ENCODE measurements at places on chromosomes 1 and 21.

DNA sequence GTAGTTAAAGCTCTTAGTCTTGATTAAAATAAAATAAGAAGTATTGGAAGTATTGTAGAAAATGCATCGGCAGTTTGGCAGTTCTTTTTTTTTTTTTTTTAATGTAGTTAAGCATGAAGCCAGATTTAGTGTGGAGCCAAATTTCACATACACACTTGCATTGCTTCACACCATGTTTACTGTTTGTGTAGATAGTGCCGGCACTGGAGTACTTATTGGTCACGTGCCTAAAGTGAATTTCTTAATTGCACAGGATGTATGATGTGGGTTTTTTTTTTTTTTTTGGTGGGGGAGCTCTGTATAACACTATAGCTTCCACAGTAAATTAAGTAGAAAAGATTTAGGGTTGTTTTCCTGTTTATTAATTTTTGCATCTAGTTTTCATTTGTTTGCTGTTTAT is 21.2 kb upstream of the TMEM61 start:
- DNase-seq = no peak

GRCh38 chr21:22395965-22396364 is 1397.8 kb downstream of the NCAM2 start:
- no peak for DNase-seq

- DNase-seq = no peak
These were observed 181.6 kb upstream of the CACYBP start for GRCh38 chr1:174818014-174818616.

- DNase-seq = no peak
These were observed 108.7 kb downstream of the DMRTB1 start for GRCh38 chr1:53567851-53568250.

- DNase-seq = no peak
These were observed 14.9 kb upstream of the MED18 start for GRCh38 chr1:28313702-28314546.

- peak; percentile 35 for DNase-seq
These were observed 38.6 kb downstream of the C21orf91 start for GRCh38 chr21:17780539-17780938.

DNA sequence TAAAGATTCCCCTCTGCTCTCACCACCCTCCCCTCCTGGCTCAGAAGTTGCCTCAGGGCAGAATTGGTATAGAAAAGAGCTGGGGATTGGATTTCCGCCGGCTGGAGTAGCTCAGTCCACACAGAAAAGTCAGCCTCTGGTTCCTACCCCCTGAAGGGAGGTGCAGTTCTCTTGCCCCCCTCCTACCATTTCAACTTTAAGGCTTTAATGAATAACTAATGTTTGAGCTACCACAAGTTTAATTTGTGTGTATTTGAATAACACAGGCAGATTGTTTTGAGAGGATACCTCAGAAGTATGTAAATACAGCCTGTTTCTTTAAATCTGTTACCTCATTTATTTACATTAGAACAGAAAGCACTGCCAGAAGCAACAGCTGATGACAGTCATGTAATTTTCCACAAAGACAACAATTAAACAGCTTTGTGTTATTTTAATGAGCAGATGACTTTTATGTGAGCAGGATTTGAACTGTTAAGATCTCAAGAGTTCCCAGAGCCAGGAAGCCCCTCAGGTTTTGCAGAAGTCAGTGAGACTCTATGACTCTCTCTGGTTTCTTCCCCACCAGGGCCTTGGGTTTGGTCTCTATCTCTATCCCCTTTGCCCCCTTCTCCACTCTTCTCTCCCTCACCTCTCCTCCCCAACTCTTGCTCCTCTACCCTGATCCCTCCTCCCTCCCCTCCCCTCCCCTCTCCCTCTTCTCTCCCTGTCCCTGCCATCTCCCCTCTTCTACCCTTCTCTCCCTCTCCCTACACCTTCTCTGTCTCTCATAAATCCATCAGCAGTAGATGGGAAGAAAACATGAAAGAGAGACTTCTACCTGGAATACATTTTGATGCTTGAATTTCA is 26.3 kb downstream of the DUSP10 start:
- DNase-seq = no peak

DNA sequence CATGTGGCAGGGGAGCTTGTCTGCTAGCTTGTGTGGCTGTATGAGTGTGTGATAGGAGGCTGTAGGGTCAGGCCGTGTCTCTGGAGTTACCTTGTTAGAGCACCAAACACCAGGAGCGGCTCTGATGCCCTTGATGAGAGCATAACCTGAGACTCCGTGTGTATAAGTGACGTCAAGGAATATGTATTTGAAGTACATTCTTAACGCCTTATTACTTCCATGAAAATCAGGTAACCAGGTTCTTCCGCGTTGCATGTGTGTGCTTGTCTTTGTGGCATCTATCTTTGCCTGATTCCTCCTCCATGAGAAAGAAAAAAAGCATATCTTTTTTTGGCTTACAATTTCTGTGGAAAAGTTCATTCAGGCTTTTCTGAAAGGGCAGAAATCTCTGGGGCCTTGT is 4.6 kb downstream of the OLFML3 start:
- no peak for DNase-seq

GRCh38 chr1:181390410-181391077 is 92.8 kb upstream of the CACNA1E start:
- no peak for DNase-seq

DNA sequence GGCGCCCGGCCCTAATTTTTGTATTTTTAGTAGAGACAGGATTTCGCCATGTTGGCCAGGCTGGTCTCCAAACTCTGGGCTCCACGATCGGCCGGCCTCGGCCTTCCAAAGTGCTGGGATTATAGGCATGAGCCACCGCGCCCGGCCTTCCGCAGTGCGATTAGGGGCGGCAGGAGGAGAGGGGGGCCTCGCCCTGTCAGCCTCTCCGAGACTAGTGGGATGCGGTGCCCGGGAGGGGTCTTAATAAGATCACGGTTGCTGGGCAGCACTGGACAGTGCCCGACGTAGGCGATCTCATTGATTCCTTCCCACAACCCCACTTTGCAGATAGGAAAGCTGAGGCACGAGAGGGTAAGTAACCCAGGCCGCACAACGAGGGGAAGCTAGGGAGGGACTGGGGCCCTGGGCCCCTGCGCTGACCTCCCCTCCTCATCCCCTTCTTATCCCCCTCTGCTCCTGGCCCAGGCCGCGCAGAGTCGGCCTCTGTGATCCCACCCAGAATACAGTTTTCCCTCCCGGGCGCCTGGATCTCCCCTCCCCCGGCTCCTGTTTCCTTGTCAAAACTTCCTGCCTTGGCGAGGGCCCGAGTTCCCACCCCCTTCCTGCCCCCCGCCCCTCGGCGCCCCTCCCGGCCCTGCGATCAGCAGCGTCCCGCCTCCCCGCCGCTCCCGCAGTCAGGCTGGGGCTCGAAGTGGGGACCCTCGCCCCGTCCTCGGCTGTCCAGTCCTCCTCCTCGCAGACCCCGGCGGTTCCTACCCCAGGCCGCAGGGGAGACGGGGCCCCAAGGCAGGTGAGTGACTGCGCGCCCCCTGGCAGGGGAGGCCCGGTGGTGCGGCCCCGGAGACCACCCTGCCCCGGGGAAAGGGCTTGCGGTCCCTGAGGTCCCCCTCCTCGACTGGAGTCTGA is at the start of gene PEAR1:
PEAR1 (plus strand) TSS at position 671 of the 906 bp plus-strand sequence. CDS start 10,209 bp downstream, outside the sequence.
- DNase-seq = no peak

- DNase-seq = no peak
These were observed 239.9 kb downstream of the TNR start for GRCh38 chr1:175503538-175503937.

DNA sequence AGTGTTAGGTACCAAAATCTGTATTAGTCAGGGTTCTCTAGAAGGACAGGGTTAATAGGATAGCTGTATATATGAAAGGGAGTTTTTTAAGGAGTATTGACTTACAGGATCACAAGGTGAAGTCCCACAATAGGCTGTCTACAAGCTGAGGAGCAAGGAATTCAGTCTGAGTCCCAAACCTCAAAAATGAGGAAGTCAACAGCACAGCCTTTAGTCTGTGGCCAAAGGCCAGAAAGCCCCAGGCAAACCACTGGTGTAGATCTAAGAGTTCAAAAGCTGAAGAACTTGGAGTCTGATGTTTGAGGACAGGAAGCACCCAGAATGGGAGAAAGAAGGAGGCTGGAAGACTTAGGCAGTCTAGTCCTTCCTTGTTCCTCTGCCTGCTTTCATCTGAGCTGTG is 487.5 kb upstream of the CHRM3 start:
- DNase-seq = no peak

DNA sequence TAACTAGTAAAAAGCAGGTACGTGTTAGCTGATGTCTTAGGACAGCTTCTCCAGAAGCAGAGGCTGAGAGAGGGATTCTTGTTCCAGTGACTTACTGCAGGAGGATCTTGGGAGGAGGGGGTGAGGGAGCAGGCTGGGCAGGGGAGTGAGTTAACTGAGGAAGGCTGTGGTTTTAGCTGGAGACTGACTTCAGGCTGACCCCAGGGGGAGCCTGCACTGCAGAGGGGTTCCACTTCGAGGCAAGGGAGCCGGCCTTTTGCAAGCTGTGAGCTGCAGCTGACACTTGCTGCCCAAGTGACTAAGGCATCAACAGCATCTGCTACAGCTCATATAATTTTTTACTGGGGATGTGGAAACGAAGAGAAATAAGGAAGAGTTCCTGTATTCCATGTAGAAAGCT is 50.4 kb upstream of the SOD1 start:
- no peak for DNase-seq

- no peak for DNase-seq
These were observed 79.8 kb downstream of the PCP4 start for GRCh38 chr21:39947031-39947430.

GRCh38 chr21:18129526-18129925 is 115.1 kb upstream of the CHODL start:
- no peak for DNase-seq

GRCh38 chr1:230674581-230674980 is 32.3 kb downstream of the COG2 start:
- DNase-seq = no peak

- no peak for DNase-seq
These were observed 40.0 kb downstream of the ABCG1 start for GRCh38 chr21:42258885-42259407.

- no peak for DNase-seq
These were observed 108.6 kb upstream of the RAB3GAP2 start for GRCh38 chr1:220380885-220381284.

DNA sequence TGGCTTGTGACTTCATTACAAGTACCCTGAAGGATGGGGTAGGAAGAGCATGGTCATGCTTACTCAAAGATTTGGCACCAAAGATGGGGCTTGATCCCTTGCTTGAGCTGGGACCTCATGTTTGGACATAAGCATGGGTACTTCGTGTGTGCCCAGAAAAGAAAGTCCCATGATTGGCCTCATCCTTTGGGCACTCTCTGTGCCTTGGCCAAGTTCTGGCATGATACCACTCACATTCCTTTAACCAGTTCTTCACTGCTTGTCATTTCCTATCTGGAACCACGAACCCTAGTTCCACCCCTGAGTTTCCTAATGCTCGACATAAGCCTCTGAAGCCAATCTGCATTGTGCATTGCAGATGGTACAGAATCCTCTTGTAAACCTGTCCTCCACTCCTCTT is 107.0 kb downstream of the NAV1 start:
- no peak for DNase-seq

- DNase-seq = no peak
These were observed 214.2 kb upstream of the DMRTA2 start for GRCh38 chr1:50637460-50637859.

DNA sequence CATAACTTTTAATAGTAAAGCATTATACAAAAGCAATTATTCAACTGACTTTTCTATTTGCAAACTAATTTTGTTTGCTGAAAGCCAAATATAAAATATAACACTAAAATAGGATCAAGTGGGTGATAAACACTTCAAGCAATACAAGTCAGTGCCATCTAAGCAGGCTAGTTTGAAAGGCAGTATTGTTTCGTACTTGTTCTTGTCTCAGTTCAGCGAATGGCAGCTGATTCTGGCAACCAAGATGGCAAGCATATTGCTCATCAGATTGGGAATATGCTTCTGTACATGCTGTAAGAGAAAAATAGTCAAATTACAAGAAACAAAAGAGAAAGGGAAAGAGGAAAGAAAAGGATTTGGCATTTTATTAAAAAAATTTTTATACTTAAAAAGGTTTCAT is 7.5 kb downstream of the TMEM59 start:
- DNase-seq = no peak

DNA sequence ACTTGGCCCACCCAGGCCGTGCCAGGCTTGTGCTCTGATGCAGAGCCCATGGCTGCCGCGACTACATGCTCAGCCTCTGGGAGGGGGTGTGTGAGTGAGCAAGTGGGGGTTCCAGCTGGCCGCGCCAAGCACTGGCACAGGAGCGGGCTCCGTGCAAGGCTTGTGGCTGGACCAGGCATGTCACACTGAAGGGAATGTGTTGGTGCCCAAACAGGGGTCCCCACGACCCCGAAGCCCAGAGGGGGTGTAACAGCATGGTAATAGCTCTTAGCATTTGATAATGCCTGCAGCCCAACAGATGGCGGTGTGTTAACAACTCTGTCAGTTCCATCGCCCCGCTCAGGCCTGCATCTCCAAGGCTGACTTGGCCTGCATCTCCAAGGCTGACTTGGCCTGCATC is 38.3 kb upstream of the CD46 start:
- DNase-seq = no peak

- no peak for DNase-seq
These were observed 31.0 kb downstream of the TGFBR3 start for GRCh38 chr1:91854852-91855534.

GRCh38 chr1:159968901-159969300 is 14.9 kb upstream of the SLAMF9 start:
- no peak for DNase-seq

GRCh38 chr1:228372183-228373003 is 34.2 kb downstream of the TRIM11 start:
- DNase-seq = no peak

DNA sequence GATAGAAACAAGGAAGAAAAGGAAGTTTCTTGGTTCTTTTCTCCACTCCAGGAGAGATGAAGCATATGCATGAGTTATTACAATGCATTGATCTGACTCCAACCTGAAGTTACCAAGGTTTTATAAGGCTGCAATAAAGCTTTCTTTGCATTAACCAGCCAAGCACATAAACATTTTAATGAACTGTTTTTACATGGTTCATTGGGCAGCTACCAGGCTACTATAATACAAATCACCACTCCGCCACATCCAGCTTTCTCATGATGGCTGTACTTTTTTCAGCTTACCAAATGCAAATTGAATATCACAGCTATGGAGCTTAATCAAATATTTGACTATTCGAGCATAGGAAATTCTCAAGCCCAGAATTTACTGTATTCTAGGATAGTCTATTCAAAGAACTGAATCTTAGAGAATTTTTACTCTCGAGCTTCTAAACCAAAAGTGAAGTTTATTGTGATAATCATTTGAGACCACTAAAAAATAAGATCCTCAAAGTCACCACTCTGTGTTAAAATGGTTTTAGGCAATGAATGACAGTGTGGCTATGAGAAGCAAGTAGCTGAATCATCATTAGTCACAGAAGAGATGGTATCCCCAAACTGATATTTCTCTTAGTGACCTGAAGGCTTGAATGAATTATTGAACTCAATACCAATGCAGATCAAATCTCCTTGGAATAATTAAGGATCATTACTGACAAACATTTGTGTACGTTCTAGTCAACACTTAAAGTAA is 58.6 kb upstream of the ZNF281 start:
- no peak for DNase-seq

DNA sequence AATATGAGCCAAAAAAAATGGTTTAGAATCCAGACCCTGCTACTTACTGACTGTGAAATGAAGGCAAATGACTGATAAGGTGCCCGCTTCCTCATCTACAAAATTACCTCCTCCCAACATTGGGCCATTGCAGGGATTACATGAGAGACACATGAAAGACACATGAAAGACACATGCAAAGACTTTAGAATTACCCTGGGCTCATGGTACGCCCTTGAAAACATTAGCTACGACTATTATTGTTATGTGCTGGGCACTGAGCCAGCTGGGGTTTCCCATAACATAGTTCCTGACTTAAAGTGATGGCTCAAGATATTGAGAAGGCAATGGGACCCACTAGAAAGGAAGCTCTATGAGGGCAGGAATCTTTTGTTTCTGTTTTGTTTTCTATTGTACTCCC is 43.7 kb upstream of the KANK4 start:
- no peak for DNase-seq
